ENCODE measurements at places on chromosomes 13 and 19.

DNA sequence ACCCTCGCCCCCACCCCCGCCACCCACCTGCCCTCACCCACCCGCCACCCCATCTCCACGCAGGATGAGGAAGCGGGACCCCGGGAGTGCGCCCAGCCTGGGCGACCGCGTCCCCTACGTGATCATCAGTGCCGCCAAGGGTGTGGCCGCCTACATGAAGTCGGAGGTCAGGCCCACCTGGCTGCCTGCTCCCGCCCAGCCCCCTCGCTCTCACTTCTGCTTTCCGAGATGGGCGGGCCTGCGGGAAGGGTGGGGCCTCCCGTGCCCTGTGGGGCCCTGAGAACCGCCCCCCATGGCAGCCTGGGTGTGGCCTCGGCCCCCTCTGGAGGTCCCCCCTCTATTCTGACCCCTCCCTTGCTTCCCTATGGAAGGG, 3.1 kb upstream of the SPIB start:
- DNase-seq, result no peak

DNA sequence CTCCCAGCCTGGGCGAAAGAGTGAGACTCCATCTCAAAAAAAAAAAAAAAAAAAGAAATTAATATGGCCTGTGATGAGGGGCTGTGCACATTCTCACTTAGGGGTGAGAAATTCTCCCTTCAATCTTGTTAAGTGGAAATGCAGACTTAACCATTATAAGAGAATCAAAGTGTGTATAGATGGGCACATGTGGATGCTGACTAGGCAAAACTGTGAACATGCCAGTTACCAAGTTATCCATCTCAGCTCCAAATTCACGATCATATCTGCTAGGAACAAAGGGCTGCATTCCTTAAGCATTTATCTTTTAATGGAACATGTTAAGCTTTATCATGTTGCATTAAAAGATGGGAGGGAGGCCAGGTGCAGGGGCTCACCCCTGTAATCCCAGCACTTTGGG, 4.3 kb downstream of the ZNF560 start:
- no peak for DNase-seq

DNA sequence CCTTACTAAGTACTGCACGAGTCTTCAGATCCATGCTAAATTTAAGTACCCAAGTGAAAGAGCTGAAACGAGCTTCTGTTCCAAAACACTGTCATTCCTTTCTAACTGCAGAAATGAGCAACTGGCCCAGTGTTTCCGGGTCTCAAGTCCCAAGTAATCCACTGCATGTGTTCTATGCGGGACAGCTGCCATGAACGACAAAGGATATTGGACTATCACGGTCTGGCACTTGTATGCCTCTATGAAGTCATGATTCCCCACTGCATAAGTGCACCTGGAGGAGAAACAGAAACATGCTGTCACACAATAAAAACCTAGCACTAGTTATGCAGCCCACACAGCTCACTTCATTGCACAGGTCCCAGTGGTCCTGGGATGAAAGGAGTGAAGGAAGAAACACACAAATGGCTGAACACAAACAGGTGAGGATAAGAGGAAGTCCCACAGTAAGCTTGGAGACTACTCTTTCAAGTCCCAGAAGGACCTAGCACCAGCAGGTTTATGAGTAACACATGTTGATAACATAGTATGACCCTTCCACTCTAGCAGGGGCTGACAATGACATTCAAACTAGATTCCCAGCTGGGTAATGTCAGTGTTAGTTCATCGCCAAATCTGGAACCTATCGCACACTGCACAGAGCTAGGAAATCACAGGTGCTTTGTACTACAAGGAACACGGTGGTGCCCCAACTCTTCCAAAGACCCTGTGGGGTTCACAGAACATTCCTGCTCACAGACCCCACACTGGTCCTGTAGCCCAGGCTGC, 11.3 kb downstream of the PCID2 start:
- DNase-seq, result no peak

- DNase-seq, result no peak
Observed at GRCh38 chr13:103130681-103131210, 64.5 kb upstream of the SLC10A2 start.

DNA sequence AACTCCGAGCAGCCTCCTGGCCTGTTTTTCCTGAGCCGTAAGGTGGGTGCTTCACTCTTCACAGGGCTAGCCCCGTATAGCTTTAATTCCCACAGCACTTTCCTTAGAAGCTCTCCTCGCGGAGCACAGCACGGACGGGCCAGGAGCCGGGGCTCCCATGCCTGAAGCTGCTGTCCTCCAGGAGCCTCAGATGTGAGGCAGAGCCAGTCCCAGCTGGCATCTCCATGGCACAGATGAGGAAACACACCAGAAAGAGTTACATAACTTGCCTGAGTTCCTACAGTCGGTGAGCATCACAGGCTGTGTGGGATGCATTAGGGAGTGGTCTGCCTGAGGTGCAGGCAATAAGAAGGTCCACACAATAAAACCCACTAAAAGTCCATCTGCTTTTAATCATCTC, 118.5 kb downstream of the ATP8A2 start:
- no peak for DNase-seq

DNA sequence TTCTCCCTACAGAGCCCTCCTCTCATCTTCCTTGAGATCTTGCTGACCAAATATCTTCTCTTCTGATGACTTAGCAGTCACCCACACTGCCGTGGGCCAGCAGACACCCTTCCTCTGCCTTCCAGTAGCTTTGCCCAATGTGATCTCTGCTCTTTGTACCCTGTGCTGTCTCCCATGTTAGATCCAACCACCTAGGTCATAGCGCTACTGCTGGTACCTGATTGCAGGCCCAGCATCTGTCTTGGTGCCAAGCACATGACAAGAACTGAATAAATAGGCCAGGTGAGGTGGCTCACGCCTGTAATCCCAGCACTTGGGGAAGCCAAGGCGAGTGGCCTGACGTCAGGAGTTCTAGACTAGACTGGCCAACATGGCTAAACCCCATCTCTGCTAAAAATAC, 149.7 kb downstream of the TM9SF2 start:
- DNase-seq, result no peak

DNA sequence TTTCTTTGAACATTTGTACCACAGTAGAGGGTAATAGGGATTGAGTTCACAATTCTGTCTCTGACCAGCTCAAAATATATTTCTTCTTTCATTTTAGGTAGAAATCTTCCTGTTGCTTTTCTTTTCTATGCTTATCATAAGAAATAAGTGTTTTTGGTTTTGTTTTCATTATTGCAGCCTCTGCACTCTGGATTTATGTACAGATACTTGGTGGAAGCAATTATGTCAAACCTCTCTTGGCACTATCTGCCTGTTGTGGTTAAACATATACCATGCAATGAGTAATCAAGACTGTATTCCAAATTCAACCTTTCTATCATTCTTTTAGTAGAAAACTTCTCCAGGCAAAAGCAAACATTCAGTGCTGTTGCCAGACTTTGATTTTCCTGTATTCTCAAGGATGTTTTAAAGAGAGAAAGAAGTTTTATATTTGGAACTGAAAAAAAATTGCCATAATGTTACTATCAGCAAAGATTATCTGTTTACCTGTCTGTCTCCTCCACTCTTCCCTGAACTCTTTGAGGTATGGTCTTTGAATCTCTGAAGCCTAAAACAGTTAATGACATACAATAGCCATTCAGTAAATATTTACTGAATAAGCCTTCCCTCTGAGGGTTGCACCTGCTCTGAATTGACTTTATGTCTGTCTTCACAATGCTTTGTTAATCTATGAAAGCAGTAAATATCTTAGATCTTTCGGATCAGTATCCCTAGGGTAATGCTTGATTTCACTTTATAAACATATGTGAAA, 612.5 kb upstream of the PRR20A start:
- DNase-seq, result no peak

- no peak for DNase-seq
Observed at GRCh38 chr19:54418930-54419800, 3.9 kb downstream of the TTYH1 start.

DNA sequence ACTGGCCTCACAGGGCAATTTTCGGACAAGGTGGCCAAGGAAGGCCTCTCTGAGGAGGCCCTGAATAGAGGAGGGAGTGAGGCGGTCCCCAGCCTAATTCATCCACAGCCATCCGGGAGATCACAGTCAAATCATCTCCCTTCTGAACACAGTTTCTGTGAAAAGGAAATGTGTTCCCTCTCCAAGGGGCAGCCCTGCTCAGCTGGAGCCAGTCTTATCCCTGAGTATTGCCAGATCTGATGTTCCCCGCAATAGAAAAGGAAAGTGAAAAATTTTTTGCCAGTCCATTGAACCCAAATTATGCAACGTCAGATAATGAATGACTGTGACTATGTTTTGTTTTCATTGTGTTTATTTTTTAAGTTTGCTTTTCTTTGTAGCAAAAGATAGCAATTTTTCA, 125.9 kb downstream of the SIPA1L3 start:
- DNase-seq, result no peak

DNA sequence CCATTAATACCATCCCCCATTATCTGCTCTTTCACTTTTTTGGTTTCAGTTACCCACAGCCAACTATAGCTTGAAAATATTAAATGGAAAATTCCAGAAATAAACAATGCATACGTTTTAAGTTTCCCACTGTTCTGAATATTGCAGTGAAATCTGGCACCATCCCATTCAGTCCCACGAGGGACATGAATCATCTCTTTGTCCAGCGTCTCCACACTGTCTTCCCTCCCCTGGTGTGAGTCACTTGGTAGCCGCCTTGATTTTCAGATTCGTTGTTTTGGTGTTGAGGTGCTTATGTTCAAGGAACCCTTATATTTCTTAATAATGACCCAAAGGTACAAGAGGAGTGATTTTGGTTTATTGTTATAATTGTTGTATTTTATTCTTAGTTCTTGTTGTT, 246.1 kb downstream of the DCT start:
- DNase-seq, result no peak

GRCh38 chr13:43389573-43389972, 366.2 kb downstream of the DNAJC15 start:
- no peak for DNase-seq

DNA sequence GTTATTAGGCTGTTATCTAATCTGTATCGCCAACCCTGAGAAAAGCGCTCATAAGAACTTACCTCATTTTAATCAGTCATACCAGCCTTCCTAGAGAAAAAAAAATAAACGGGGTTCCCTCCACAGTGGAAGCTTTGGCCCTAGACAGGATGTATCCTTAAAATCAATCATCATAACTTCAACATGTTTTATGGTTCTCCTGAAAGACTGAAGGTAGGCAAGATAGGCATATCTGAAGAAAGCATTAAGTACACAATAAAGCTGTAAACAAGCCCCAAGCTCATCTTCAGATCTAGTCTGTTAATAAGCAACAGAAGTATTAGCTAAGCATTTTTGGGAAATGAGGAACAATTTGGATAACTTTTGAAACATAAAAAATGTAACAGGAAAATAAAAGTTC, 18.7 kb upstream of the SERP2 start:
- DNase-seq, result no peak

DNA sequence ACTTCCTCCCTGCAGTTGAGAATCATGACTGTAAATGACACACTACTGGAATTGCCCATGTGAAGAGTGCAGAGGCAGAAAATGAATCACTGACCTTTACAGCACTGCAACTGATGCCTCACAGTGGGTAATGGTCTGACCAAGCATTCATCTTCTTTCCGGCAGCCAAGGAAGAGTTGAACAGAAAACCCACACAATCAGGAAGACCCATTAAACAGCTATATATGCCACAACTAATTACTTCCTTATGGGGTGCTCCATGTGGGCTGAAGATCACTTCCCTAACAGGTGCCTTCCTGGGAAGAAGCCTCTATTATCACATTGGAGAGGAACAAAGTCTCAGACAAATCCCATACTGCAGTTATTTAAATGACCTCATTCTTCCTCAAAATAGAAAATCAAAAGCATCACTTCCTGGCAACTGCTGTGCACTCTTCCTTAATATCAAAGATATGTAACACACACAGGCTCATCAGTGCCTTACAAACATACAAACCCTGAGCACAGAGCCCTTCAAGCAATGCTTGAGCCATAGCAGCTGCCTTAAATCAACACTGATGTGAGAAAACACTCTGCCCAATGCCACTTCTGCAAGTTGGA, 45.8 kb downstream of the RUBCNL start:
- no peak for DNase-seq

DNA sequence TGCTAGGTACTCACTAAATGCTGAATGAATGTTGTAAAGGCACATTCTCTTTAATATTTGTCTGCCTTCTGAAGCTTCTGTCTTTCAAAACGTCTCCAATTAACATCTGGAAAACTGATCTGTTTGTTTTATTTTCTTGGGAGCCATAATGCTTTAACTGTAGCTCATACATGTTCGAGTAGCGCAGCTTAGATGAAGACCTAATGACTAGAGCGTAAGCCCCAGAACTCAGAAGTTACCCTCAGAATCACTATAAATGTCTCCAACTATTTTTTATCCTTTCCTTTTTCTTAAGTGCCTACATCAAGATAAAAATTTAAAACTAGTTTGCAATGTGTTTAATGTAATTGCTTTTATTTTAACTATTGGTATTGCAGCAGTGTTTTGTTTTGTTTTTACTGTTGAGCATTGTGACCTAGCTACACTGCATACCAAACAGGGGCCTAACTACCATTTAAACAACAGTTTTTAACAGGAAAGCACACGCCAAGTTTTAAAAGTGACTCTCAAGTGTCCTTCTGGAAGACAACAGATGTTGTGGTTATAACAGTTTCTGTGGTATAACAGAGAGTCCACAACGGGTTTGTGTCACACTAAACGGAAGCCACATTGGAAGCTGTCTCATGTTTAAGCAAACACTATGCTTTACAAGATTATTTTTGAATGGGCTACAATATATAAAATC, 42.0 kb downstream of the MRPL57 start:
- DNase-seq, result no peak

- peak; percentile 67 for DNase-seq
Observed at GRCh38 chr19:920051-920864, 3.1 kb downstream of the KISS1R start.

GRCh38 chr13:97387890-97388289, 46.1 kb upstream of the RAP2A start:
- DNase-seq, result no peak

GRCh38 chr13:110685305-110686020, 20.5 kb downstream of the CARS2 start:
- no peak for DNase-seq

- no peak for DNase-seq
Observed at GRCh38 chr19:10991521-10992081, 30.8 kb downstream of the SMARCA4 start.

DNA sequence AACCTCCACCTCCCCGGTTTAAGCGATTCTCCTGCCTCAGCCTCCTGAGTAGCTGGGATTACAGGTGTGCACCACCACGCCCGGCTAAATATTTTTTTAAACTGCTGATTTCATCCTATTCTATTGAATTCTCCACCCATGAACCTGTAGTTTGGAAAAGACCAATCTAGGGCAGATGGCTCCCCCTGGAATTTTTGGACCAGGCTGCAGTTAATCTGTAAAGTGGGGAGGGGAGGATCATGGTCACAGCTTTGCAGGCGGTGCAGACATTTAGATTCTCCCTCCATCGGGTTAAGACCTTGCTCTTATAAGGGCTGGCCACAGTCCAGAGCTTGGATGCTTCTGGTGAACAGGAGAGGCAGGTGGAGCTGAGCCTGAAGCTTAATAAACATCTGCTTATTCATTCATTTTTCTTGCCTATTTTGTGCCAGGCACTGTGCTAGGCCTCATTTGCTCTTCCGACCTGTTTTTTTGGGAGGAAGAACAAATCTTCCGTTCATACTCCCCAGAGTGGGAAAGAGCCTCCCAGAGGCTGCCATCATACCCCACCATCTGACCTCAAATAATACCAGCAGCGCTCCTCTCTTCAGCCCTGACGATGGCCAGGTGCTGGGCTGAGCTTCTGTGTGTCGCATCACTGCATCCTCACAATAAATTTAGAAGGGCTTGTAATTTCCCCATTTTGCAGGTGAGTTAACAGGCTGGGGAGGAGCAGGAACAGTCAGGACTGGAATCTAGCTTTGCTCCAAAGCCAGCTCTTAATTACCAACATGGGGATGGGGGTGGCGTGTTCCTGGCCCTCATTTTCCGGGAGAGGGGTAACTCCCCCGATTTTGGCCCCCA, 902 bp upstream of the CCDC106 start:
- DNase-seq, result no peak

Data from activated naive CD4-positive, alpha-beta T cell (primary cell).